ENCODE measurements at places on chromosomes 6 and 20. TPM values are rescaled to one million over a fixed set of nuclear protein-coding genes. Genes with fewer than 3 reads are reported as not detected.
A peak's percentile ranks its signal among the peaks of the same experiment; 100 is the strongest.

GRCh38 chr6:100998111-100998510 lies 117.0 kb upstream of the ASCC3 start:
- H3K27me3 ChIP-seq, result no peaks in the 10 kb centered on the region
- DNase-seq, result no peak
- no peak overlapping the region for H3K27ac ChIP-seq
- no peaks in the 10 kb centered on the region for H3K36me3 ChIP-seq

The MUC21 gene
- not detected for total RNA-seq

GRCh38 chr6:30213957-30214656 lies 901 bp upstream of the TRIM26 start:
- no peaks in the 10 kb centered on the region for H3K27me3 ChIP-seq
- H3K4me3 ChIP-seq, result peak overlapping the region; percentile 99
- DNase-seq, result peak; percentile 96
- H3K4me1 ChIP-seq, result peaks cover 43% of the 10 kb centered on the region
- H3K27ac ChIP-seq, result peak overlapping the region; percentile 93
- H3K36me3 ChIP-seq, result no peaks in the 10 kb centered on the region

GRCh38 chr6:165685302-165685701 lies 22.3 kb upstream of the PDE10A start:
- peak; percentile 79 for DNase-seq
- no peak overlapping the region for H3K4me3 ChIP-seq
- H3K27ac ChIP-seq, result no peak overlapping the region
- H3K27me3 ChIP-seq, result no peaks in the 10 kb centered on the region
- H3K4me1 ChIP-seq, result no peaks in the 10 kb centered on the region
- H3K36me3 ChIP-seq, result no peaks in the 10 kb centered on the region

- no peaks in the 10 kb centered on the region for H3K36me3 ChIP-seq
- no peak for DNase-seq
- H3K4me1 ChIP-seq, result no peaks in the 10 kb centered on the region
- no peaks in the 10 kb centered on the region for H3K27me3 ChIP-seq
- H3K27ac ChIP-seq, result no peak overlapping the region
- H3K4me3 ChIP-seq, result no peak overlapping the region
Measured at GRCh38 chr6:87001494-87001893, 64.2 kb downstream of the HTR1E start.

GRCh38 chr20:63471981-63472831 lies at the start of gene KCNQ2:
Gene KCNQ2 (minus strand): TSS chr20:63472655. CDS start chr20:63472463, 192 bp downstream.
- peaks cover 17% of the 10 kb centered on the region for H3K4me1 ChIP-seq
- H3K27me3 ChIP-seq, result peaks cover 5% of the 10 kb centered on the region
- H3K4me3 ChIP-seq, result peak within 1 kb of the TSS; percentile 22
- H3K36me3 ChIP-seq, result no peaks in the 10 kb centered on the region
- no peak within 1 kb of the TSS for H3K27ac ChIP-seq

GRCh38 chr6:42010185-42010891 lies 40.0 kb upstream of the TAF8 start:
- peaks cover 11% of the 10 kb centered on the region for H3K4me1 ChIP-seq
- DNase-seq, result no peak

GRCh38 chr6:81818901-81819361 lies 66.5 kb upstream of the TENT5A start:
- no peak overlapping the region for H3K27ac ChIP-seq
- no peak for DNase-seq
- no peaks in the 10 kb centered on the region for H3K36me3 ChIP-seq
- H3K27me3 ChIP-seq, result no peaks in the 10 kb centered on the region
- H3K4me3 ChIP-seq, result no peak overlapping the region

The DOK5 gene
- total RNA-seq, result 0.32 TPM

The C20orf141 gene
- not detected for total RNA-seq

The TIAM2 gene
- 15.4 TPM for total RNA-seq

GRCh38 chr20:53652859-53653517 lies 59.3 kb upstream of the ZNF217 start:
- no peaks in the 10 kb centered on the region for H3K27me3 ChIP-seq
- H3K4me1 ChIP-seq, result peaks cover 23% of the 10 kb centered on the region
- no peak overlapping the region for H3K27ac ChIP-seq
- no peak for DNase-seq
- no peaks in the 10 kb centered on the region for H3K36me3 ChIP-seq

GRCh38 chr6:163994566-163994965 lies 580.0 kb downstream of the QKI start:
- no peak overlapping the region for H3K27ac ChIP-seq
- DNase-seq, result peak; percentile 89
- H3K4me3 ChIP-seq, result no peak overlapping the region
- H3K4me1 ChIP-seq, result no peaks in the 10 kb centered on the region

GRCh38 chr20:53524589-53525312 lies 68.9 kb downstream of the ZNF217 start:
- no peak overlapping the region for H3K27ac ChIP-seq
- no peak overlapping the region for H3K4me3 ChIP-seq
- H3K36me3 ChIP-seq, result no peaks in the 10 kb centered on the region
- no peak for DNase-seq

- H3K27me3 ChIP-seq, result no peaks in the 10 kb centered on the region
- H3K36me3 ChIP-seq, result no peaks in the 10 kb centered on the region
- no peaks in the 10 kb centered on the region for H3K4me1 ChIP-seq
- H3K4me3 ChIP-seq, result no peak overlapping the region
- H3K27ac ChIP-seq, result no peak overlapping the region
- DNase-seq, result no peak
Measured at GRCh38 chr6:36245572-36246061, 24.2 kb upstream of the PNPLA1 start.

GRCh38 chr6:53616450-53617357 lies 48.9 kb downstream of the KLHL31 start:
- H3K36me3 ChIP-seq, result no peaks in the 10 kb centered on the region
- DNase-seq, result no peak
- no peaks in the 10 kb centered on the region for H3K27me3 ChIP-seq
- H3K4me1 ChIP-seq, result peaks cover 5% of the 10 kb centered on the region

- no peak for DNase-seq
- no peak overlapping the region for H3K4me3 ChIP-seq
- peaks cover 17% of the 10 kb centered on the region for H3K36me3 ChIP-seq
- no peaks in the 10 kb centered on the region for H3K4me1 ChIP-seq
Measured at GRCh38 chr6:168597471-168597875, 156.5 kb downstream of the SMOC2 start.

DNA sequence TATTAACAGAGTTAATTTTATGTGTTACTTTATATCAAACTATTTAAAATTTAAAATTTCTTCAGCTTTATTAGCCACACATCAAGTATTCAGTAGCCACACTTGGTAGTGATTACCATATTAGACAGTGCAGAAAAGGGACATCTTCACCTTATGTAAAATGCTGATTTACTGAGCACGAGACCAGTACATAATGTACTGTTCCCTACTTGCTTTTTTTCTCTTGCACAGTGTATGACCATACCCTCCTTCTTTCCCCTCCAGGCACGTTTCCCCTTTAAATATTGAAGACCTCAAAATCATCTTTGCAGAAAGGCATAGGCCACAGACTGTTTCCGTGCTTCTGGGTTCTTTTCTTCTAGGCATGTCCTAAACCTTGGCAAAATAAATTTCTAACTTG lies 17.9 kb downstream of the DSTN start:
- no peak for DNase-seq
- no peaks in the 10 kb centered on the region for H3K27me3 ChIP-seq
- peaks cover 6% of the 10 kb centered on the region for H3K36me3 ChIP-seq
- H3K4me1 ChIP-seq, result peaks cover 80% of the 10 kb centered on the region
- H3K4me3 ChIP-seq, result peak overlapping the region; percentile 42
- H3K27ac ChIP-seq, result peak overlapping the region; percentile 83

DNA sequence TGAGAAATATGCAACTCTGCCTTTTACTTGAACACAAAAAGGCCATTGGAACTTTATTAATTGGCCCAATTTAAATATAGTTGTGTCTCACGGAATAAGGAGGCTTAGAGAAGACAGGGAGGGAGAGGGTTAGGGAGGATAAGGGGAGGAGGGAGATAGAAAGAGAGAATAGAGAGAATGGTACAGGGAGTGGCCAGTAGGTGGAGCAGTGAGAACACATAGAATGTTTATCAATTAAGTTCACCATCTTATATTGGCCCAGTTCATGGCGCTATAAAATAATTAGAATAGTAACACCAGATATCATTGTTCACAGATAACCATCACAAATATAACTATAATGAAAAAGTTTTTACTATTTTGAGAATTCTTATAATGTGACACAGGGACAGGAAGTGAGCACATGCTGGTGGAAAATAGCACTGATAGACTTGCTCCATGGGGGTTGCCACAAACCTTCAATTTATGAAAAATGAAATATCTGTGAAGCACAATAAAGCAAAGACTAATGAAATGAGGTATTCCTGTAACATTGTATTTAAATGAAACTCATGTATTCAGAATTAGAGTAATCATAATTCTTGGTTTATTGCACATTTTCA lies 374.1 kb upstream of the MANEA start:
- H3K4me3 ChIP-seq, result no peak overlapping the region
- H3K36me3 ChIP-seq, result no peaks in the 10 kb centered on the region
- no peak overlapping the region for H3K27ac ChIP-seq
- no peak for DNase-seq
- no peaks in the 10 kb centered on the region for H3K27me3 ChIP-seq

- H3K4me3 ChIP-seq, result no peak overlapping the region
- H3K4me1 ChIP-seq, result no peaks in the 10 kb centered on the region
- H3K36me3 ChIP-seq, result no peaks in the 10 kb centered on the region
- no peak overlapping the region for H3K27ac ChIP-seq
- no peaks in the 10 kb centered on the region for H3K27me3 ChIP-seq
Measured at GRCh38 chr6:68891419-68891818, 256.3 kb downstream of the ADGRB3 start.

GRCh38 chr20:50943069-50943468 lies 11.8 kb upstream of the ADNP start:
- H3K27me3 ChIP-seq, result no peaks in the 10 kb centered on the region
- H3K4me1 ChIP-seq, result no peaks in the 10 kb centered on the region
- H3K4me3 ChIP-seq, result no peak overlapping the region
- H3K36me3 ChIP-seq, result peaks cover 85% of the 10 kb centered on the region
- H3K27ac ChIP-seq, result no peak overlapping the region

- no peak overlapping the region for H3K4me3 ChIP-seq
- H3K36me3 ChIP-seq, result no peaks in the 10 kb centered on the region
- peaks cover 16% of the 10 kb centered on the region for H3K4me1 ChIP-seq
- H3K27me3 ChIP-seq, result no peaks in the 10 kb centered on the region
Measured at GRCh38 chr6:46648869-46649492, 3.6 kb downstream of the CYP39A1 start.

DNA sequence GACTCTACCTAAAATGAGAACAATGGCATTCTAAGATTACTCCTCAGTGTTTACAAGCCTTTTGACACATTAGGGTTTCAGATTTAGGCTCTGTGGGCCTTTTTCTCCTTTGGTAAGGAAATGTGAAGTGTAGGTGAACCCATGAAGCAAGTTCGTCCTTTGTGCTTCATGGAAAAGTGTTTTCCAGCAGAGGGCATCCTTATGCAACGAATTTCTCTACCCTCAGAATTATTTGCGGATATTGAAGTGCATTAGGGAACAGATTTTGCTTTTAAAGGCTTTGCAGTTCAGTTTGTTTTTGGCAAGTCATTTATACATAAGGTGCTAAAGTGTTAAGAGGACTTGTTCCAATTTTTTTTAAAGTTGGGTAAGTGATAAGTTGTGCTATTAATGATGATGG lies 55.7 kb upstream of the FERMT1 start:
- H3K27me3 ChIP-seq, result no peaks in the 10 kb centered on the region
- no peak overlapping the region for H3K27ac ChIP-seq
- no peaks in the 10 kb centered on the region for H3K4me1 ChIP-seq
- no peak for DNase-seq
- H3K36me3 ChIP-seq, result no peaks in the 10 kb centered on the region

Data from esophagus muscularis mucosa (tissue), 4 donors.